ENCODE measurements at places on chromosomes 16 and 17. TPM values are rescaled to one million over a fixed set of nuclear protein-coding genes. Genes with fewer than 3 reads are reported as not detected.

Gene TBC1D3D
- total RNA-seq, result 2.3 TPM

Gene KRT39
- total RNA-seq, result 6.4 TPM

Gene DHRS7C
- total RNA-seq, result 15.9 TPM

Gene TAOK1
- 57.8 TPM for total RNA-seq

Gene CPHXL2
- not detected for total RNA-seq

Gene KRT9
- total RNA-seq, result 0.79 TPM

Gene FSCN2
- total RNA-seq, result 0.99 TPM

Gene BRICD5
- 2.7 TPM for total RNA-seq

Gene PYDC1
- 2.8 TPM for total RNA-seq

Gene TUBD1
- 8.8 TPM for total RNA-seq

Gene CD300E
- total RNA-seq, result 1.2 TPM

Gene KRT12
- total RNA-seq, result 0.10 TPM

Gene MMP2
- total RNA-seq, result 228 TPM

Measured in skin of body (tissue), 3 donors.